ENCODE measurements at places on chromosomes 11 and 22.

GRCh38 chr22:44555046-44555445 lies 57.0 kb upstream of the RTL6 start:
- DNase-seq: no peak

GRCh38 chr11:8263109-8263768 lies 439 bp downstream of the LMO1 start:
- DNase-seq: peak; percentile 16

- no peak for DNase-seq
Measured at GRCh38 chr11:36088266-36088972, 144.6 kb downstream of the LDLRAD3 start.

GRCh38 chr11:73229896-73230875 lies 12.1 kb downstream of the P2RY2 start:
- DNase-seq: peak; percentile 16

- DNase-seq: peak; percentile 56
Measured at GRCh38 chr22:48635816-48636215, 1191.9 kb downstream of the BRD1 start.

DNA sequence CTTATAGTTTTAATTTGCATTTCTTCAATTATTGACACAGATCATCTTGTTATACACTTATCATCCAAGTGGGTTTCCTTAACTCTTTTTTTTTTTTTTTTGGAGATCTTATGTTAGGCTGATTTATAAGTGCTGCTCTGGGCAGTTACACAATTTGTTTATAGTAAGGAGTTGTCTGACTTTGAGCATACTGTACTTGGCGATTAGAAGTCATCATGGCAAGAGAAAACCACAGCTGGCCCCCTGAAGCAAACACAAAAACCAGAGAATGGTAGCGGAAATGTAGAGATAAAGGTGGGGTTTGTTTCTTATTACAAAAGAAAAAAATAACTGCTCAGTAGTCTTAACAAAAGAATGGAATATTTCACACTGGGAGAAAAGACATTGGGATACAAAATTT lies 292.6 kb downstream of the SWAP70 start:
- DNase-seq: no peak

DNA sequence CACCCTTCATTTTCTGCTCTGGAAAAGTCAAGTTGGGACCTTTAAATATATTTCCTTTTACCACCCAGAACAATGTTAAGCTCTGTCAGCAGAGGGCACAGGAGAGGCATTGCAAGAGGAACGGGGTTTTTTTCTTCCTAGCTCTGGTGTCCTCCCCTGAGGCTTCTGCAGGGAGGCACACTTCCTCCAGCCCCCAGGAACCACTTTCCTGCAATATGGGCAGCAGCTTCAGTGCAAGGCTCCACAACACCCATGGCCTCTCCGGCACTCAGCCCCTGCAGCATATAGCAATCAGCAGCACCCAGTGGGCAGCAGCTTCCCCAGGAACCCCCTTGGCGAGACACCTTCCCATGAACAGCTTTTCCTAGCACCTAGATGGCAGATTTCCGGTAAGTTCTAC lies 101.4 kb downstream of the SYT9 start:
- peak; percentile 23 for DNase-seq

DNA sequence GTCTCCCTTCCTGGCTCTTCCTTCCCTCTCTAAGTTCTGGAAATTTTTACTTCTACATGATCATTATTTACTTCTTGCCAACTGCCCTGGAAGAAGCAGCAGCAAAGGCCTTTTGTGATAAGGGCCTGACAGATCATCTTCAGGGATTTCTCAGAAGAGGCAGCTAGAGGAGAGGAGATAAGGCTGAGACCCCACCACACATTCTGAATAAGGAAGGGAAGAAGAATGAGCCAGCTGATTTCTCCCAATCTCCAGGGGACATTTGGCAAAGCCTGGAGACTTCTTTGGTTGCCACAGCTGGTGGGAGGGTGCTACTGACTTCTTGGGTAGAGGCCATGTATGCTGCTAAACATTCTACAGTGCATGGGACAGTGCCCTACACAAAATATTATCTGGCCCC lies 122.4 kb upstream of the OR9Q1 start:
- no peak for DNase-seq

GRCh38 chr22:45422237-45422983 lies 8.9 kb downstream of the RIBC2 start:
- no peak for DNase-seq

DNA sequence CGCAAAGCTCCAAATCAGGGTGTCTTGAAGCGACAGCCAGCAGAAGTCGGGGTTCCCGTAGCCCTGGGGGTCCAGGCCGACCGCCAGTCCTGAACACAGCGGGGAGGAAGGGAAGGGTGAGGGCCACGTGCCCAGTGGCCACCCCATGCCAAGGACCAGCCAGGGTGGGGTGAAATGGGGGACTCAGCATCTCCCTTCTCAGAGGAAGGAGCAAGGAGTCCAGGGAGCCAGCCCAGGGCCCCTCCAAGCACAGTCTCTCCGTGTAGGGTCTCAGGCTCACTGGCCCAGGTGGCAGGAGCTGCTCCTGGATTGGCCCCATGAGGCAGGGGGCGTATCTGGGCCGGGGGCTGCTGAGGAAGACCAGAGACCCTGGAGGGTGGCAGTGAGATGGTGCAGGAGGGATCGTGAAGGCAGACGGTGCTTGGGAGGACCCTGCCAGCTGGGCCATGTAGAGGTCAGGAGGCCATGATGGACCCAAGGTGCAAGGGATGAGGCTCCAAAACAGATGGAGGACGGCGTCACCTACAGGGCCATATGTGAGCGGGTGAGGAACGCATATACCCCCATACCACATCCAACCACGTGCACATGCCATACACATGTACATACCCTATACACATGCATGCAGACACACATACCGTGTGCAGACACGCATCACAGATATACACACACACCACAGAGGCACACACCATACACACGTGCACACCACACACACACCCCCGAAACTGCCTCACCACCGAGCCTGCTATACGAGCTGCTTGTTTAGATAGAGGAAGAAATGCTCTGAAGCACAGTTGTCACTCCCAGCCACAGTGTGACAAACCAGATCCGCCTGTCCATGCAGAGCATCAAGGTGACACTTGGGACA lies 34.4 kb downstream of the TRMU start:
- DNase-seq: peak; percentile 46

DNA sequence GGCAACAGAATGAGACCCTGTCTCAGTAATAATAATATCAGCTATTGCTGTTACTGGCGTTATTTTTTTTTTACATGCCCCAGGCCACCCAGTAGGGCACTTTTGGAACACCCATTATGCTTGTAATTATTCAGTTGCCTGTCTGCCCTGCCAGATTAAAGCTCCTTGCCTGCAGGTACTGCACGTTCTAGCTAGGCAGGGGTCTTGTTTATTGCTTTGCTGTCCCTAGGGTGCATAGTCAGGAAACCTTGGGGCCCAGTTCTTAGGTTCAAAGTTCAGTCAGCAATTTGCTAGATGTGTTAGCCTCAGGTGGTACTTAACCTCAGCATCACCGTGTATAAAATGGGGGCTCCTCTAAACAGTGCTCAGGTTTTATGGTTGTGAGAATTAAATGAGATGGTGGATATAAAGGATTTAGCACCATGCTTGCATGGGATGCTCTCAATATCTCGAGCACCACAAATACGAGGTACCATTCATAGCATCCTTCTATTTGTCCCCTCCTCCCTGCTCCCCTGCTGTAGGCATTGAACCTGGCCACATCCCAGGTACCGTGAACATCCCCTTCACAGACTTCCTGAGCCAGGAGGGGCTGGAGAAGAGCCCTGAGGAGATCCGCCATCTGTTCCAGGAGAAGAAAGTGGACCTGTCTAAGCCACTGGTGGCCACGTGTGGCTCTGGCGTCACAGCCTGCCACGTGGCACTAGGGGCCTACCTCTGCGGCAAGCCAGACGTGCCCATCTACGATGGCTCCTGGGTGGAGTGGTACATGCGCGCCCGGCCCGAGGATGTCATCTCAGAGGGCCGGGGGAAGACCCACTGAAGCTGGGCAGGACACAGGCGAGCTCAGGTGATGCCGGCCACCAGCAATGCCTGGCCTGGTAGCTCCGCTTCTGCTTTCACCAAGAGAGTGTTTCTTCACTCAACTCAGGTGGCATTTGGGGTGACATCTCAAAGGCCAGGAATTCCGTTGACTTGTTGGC lies 9.4 kb downstream of the MPST start:
- no peak for DNase-seq

DNA sequence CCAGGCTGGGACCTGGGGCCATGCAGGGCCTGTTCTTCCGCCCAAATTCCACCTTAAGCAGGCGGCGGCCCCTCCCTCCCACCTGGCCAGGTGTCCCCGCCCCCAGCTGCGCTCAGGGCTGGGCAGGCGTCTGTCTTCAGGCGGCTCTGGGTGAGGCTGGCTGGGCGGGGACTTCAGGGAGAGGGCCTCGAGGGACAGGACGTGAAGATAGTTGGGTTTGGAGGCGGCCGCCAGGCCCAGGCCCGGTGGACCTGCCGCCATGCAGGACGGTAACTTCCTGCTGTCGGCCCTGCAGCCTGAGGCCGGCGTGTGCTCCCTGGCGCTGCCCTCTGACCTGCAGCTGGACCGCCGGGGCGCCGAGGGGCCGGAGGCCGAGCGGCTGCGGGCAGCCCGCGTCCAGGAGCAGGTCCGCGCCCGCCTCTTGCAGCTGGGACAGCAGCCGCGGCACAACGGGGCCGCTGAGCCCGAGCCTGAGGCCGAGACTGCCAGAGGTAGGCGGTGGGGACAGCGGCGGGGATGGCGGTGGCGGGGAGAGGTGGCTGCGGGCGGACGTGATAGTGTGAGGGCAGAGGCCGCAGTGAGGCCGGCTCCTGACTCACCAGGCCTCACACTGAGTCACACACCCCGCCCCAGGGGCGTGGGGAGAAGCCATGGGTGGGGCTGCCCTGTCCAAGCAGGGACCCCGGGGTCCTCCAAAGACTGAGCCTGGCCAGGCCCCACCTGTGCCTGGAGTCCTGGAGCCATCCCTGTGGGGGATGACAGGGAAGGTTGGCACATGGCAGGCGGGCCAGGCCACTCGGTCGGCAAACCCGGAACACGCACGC lies at the start of gene PKP3:
Gene PKP3 (plus strand): TSS at position 176 of the 824 bp plus-strand sequence. CDS start 84 bp downstream, at position 260.
- DNase-seq: peak; percentile 91

DNA sequence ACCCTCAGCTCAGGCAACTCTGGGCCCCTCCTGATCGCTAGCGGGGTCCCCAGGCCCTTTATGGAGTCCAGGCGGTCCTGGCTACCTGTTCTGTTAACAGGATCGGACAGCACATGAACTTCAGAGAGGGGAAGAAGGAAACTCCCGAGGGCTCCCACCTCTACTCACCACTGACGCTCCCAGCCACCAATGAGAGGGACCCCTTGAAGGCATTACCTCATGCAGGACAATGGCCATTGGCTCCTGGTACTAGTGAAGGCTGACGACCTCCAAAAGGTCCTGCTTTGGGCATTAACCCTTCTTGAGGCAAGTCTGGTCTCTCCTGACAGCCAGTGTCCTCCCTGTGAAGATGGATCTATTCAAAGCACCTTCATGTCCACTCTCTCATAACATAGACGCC lies 71.5 kb upstream of the LMO1 start:
- no peak for DNase-seq
